Stimulated activated naive CD8-positive, alpha-beta T cell treated with anti-CD3 and anti-CD28 coated beads, Interleukin-15, Interleukin-2, amounts not matched to agents 100 U/mL and 50 U/mL, for 24 hours (primary cell): ENCODE measurements at places on chromosomes 2 and 18.

GRCh38 chr2:68475576-68475975, 8.2 kb downstream of the APLF start:
- no peak for DNase-seq

DNA sequence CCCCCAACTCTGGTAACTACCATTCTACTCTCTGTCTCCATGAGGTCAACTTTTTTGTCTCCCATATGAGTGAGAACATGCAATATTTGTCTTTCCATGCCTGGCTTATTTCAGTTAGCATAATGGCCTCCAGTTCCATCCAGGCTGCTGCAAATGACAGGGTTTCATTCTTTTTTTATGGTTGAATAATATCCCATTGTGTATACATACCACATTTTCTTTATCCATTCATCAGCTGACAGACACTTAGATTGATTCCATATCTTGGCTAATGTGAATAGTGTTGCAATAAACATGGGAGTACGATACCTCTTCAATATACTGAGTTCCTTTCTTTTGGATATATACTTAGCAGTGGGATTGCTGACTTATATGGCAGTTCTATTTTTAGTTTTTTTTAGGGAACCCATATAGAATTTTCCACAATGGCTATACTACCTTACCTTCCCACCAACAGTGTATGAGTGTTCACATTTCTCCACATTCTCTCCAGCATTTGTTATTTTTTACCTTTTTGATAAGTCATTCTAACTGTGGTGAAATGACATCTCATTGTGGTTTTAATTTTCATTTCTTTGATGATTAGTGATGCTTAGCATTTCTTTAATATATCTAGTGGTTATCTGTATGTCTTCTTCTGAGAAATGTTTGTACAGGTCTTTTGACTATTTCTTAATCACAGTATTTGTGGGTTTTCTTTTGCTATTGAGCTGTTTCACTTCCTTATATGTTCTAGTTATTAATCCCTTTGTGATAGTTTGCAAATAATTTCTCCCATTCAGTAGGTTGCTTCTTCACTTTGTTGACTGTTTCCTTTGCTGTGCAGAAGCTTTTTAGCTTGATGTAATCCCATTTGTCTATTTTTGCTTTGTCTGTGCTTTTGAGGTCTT, 112.2 kb downstream of the SRBD1 start:
- no peak for DNase-seq

- no peak for DNase-seq
Measured at GRCh38 chr2:24570225-24570624, 79.2 kb downstream of the NCOA1 start.

DNA sequence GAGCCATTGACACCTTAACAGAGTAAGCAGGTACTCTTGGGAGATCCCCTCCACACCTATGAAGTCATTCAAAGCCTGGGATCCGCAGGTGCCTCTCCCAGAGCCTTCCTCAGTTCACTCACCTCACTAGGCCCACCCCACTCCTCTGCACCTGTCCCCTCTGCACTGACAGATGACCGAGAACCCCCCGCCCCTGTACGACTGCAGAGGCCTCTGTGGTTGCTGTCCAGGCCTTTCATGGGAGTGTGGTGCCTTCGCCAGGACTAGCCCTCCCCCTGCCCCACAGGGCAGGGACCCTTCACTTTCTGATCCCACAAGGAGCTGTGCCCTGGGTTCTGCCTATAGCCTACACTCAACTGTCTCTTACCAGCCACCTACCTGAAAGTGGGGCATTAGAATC, 238.5 kb downstream of the ZBTB7C start:
- no peak for DNase-seq

DNA sequence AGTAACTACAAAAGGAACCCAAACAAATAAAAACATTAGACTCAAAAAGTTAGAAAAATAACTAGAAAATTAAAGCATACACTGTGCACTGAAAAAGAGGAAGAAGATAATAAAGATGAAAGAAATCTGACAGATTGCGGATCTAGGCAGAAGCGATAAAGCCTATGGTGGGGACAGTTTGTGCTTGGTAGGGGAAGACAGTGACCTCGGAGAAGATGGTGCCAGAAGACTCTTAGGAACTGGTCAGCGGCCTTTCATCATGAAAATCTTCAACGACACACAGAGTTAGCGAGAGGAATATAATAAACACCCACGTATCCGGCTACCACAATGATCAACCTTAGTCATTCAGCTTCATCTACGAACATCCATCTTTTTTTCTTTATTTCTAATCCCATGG, 180.5 kb downstream of the HDAC4 start:
- no peak for DNase-seq

DNA sequence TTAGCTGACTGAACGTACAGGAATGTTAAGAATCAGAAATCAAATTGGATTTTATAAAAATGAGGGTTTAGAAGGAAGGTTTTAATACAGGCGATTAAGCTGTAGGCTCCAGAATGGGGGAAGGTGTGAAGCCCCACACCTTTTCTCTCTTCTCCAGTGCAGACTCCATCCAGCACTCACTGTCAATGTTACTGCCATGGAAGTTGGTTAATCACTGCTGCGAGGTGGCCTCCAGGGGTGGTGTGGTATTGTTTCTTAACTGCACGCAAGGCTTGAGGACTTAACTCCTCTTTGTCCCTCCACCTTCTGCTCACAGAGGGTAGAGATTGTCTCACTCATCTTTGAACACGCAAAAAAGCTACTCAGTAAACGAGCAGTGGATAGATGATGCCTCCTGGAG, 26.9 kb upstream of the YWHAQ start:
- no peak for DNase-seq

DNA sequence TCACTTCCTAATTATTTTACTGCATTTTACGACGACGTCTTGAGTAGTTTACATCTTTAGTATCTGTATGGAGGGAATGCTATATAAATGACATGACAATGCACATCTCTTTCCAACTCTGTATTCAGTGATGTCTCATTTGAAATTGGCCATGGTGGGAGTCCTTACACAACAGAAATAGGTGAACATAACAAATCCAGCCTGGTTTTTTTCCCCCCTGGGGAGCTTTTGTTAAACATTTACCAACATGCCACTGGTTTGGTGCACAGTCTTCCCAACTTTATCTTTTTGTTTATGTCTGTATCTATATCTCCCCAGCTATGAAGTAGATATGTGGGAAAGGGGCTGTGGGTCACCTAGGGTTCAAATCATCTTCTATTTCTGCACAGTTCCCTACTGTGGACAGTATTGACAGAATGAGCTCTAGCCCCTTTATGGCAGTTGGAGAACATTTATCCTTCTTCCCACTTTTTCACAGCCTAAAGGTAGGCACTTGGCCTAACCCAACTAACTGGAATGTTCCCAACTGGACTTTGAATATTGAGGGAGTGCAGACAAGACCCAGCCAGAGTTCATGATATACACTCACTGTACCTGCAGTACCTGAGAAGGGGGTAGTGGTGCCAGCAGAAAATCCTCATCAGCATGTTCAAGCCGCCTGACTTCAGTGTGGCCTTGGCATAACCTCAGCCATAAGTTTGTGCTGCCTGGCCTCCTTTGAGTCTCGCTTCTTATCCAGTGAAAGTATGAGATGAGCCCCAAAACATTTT, 5.7 kb upstream of the RTKN start:
- DNase-seq: no peak

DNA sequence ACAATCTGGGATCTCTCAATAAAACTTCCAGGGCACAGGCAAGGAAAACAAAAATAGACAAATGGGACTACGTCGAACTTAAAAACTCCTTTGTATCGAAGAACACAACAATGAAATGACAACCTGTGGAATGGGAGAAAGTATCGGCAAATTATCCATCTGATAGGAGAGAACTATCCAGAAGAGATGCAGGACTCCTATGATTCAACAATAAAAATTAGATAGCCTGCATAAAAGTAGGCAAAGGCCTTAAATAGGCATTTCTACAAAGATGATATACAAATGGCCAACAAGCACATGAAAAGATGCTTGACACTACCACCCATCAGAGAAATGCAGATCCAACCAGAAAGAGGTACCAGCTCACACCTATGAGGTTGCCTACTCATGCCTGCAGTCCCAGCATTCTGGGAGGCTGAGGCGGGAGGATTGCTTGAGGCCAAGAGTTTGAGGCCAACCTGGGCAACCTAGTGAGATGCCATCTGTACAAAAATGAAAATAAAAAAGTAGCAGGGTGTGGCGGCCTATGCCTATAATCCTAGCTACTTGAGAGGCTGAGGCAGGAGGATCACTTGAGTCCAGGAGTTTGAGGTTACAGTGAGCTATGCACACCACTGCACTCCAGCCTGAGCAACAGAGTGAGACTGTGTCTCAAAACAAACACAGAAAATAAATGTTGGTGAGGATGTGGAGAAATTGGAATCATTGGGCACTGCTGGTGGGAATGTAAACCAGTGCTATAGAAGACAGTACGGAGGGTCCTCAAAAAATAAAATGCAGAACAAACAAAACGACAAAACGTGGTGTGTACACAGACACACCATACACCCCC, 21.6 kb downstream of the TWIST2 start:
- no peak for DNase-seq

DNA sequence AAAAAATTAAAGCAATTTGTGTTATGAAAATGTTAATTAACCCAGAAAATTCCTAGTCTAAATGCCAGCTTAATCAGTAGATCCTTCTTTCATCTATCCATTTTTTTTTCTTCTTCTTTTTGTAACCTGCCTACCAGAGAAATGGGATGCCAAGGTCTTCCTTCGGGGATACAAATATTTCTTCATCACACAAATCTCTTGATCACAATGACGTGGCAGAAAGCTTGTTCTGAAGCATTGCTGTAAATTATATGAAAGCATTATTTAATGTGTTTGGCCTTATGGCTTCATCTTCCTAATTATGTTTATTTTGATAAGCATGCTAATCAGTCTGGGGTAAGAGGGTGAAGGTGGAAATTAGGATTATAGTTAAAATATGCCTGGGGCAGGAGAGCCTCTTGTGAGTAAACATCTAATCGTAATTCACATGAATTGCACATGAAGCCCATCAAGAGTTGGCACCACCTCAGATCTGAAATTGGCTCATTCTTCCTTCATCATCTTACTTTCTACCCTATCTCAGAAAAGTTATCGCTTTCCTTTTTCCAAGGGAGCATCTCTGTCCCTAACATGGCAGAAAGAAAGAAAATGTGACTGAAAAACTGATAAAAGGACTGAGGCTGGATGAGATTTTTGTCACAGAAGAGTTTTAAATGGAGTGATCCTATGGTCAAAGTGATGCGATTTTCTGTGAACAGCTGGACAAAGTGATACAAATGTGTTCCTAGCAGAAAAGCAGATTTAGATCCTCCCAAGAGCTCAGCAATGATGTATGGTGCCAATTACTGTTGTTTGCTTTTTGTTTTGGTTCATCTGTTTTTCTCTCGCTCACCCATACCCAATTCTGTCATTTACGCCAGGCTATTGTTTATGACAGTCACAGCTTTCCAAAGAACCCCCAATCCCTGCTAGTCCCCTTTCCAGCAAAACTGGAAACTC, 76.9 kb upstream of the PMAIP1 start:
- DNase-seq: no peak

DNA sequence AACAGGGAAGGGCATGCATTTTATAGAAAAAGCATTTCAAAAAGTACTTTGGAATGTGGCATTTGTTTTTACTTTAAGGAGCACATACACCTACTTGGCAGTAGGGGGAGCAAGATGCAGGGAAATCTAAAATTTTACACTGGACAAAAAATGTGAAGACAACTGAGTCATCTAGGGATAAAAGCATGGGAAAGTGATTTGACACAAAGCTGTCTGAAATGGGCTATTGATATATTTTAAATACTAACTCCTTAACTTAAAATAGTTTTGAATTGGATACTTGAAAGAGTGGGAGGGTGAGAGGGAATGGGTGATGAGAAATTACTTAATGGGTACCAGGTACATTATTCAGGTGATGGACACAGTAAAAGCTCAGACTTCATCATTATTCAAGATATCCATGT, 15.8 kb downstream of the TMEM200C start:
- DNase-seq: no peak
